ENCODE measurements at places on chromosomes 5 and 9. TPM values are rescaled to one million over a fixed set of nuclear protein-coding genes. Genes with fewer than 3 reads are reported as not detected.

DNA sequence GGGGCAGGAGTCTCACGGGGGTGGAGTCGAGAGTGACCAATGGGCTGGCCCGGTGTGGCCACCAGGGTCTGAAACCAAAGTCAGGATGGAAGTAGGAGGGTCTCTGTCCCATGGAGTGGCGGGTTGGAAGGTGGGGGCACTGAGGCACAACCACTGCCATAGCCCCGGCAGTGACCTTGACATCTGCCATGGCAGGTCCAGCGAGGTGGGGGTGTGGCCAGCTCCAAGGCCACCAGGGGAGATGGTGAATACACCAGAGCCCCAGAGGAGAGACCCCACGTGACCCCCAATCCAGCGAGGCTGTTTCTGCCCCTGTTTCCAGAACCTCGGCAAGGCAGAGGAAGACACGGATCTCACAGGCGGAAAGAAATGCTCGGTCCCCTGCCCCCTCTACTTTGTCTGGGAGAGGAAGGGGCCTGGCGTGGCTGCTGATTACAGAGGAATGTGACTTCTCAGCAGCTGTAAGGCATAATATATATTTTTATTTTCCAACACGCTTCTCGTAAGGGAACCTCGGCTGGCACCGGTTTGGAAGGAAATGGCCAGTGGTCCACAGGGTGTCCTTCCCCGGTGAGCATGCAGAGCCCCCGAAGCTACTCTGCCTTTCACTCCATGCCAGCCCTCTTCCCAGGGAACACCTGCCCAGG, 105.7 kb upstream of the SARDH start:
- DNase-seq: no peak

DNA sequence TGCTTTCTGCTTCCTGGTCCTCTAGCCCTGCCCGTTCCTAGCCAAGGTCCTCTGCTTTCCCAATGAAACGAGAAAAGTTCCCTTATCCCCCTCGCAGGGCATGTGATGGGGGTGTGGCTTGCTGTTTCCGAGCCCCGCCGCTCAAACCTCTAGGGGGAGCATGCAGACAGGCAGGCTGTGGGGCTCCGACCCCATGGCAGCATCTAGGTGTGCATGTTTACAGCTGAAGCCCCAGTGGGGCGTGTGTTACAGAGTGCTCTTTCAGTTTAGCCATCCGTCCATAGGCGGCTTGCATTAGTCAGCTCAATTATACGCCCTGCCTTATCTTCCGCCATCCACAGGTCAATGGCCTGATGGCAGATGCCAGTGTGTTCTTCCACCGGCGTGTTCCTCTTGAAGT, 48.3 kb upstream of the SPATA31E1 start:
- no peak for DNase-seq

DNA sequence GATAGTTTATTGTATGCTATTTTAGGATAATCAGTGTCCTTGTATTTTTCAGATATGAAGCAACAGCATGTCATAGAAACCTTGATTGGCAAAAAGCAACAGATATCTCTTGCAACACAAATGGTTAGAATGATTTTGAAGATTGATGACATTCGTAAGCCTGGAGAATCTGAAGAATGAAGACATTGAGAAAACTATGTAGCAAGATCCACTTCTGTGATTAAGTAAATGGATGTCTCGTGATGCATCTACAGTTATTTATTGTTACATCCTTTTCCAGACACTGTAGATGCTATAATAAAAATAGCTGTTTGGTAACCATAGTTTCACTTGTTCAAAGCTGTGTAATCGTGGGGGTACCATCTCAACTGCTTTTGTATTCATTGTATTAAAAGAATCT, 14.5 kb downstream of the CCT5 start:
- DNase-seq: peak; percentile 38

GRCh38 chr5:113083481-113083880, 106.9 kb downstream of the DCP2 start:
- DNase-seq: no peak

GRCh38 chr5:73654819-73655318, 28.9 kb downstream of the ARHGEF28 start:
- DNase-seq: peak; percentile 21

GRCh38 chr5:77867194-77867691, 91.1 kb upstream of the TBCA start:
- DNase-seq: peak; percentile 12

DNA sequence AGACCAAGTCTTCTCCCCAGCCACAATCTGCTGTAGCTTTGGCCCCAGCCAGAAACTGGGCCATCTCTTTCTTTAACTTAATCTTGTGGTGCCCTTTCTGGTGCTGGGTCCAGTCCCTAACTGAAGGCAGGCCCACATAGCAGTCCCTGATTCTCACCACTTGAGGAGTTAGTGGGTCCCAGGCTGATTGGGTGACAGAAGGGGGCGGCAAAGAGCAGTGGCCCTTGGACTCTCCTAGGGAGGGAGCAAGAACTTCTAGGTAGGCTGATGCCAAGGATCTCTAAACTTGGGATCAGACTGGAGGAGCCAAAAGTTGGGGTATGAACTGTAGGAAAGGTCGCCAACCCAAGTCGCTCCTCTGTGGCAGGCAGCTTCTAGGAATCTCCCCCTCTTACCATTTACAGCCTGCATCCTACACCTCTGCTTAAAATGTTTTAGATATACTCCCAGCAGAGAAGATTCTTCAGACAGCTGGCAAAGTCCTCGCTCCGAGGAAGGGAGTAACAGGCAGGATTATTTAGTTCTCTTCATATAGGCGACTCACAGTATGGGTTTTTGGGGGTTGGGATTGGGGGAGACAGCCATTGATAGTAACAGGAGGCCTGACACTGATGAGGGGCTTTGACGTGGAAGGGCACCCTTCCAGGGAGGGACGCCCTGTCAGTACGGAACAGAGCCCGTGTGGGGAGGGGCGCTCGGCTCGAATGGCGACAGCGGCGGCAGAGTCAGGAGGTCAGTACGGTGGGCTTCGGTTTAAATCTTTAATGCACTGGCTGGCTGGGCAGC, 2.0 kb upstream of the CCL27 start:
- peak; percentile 79 for DNase-seq

- DNase-seq: no peak
These were observed 107.7 kb downstream of the TENT4A start for GRCh38 chr5:6820851-6821479.

DNA sequence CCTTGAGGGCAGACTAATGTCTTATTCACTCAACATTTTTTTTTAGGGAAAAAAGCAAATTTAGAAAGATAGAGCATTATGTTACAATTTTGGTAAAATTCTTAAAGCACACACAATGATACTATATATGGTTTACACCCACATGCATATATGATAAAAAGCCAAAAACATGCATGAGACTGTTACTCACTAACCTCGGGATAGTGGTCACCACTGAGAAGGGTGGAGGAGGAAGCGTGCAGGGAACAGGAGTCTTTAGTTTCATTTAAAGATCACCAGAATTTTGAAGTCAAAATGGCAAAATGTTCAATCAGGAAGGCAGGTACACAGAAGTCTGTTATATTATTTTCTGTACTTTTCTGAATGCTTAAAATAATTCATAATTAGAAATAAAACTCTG, 9.2 kb downstream of the ARL15 start:
- DNase-seq: no peak

DNA sequence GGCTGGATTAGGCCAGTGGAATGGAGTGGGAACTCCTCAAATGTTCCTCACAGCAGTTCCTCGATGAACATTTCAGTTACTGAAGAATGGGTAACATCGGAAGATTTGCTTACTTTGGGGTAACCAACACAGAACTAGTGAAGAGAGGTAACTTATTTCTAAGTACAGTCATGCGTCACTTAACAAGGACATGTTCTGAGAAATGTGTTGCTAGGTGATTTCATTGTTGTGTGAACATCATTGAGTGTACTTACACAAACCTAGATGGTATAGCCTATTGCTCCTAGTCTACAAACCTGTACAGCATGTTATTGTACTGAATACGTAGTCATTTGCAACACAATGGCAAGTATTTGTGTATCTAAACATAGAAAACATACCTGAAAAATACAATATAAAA, 228.3 kb downstream of the MAST4 start:
- no peak for DNase-seq

- no peak for DNase-seq
These were observed 61.4 kb downstream of the ARHGEF28 start for GRCh38 chr5:73687357-73687756.

DNA sequence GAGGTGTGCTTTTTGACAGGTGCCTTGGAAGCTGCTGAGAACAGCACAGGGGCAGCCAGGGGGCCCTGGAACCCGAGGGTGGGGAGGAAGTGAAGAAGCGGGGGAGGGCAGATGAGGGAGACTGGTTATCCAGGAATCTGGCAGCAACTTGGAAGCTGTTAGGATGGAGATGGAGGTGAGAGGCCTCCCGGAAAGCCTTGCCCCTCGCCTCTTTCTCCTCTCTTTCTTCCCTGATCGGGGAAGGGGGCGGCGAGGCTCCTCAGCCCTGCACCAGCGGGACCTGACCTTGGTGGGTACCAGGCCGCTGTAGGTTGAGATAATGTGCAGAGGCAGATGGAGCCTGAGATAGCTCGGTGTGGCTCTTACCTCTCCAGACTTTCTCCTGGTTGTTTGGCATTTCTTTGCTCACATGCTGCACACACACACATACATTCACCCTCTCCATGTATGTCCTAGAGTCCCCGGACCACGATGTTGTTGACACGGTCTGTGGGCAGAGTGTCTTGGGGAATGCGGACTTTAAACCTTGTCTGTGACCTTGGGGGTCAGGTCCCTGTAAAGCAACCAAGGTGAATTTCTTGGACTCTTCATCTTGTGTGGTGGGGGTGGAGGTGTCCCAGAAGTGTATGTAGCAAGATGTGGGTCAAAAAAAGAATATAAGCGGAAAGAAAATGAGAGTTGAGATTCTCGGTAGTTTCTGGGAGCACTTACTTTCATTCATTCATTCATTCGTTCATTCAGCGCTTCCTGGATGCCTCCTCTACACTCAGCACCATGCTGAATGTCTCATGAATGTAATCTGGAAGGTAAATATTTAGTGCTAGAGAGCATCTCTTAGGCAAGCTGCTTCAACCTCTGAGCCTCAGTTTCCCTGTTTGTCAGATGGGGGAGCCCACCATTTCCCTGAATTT, 1.6 kb downstream of the WWC1 start:
- no peak for DNase-seq

GRCh38 chr9:95551406-95551805, 34.6 kb upstream of the PTCH1 start:
- no peak for DNase-seq

DNA sequence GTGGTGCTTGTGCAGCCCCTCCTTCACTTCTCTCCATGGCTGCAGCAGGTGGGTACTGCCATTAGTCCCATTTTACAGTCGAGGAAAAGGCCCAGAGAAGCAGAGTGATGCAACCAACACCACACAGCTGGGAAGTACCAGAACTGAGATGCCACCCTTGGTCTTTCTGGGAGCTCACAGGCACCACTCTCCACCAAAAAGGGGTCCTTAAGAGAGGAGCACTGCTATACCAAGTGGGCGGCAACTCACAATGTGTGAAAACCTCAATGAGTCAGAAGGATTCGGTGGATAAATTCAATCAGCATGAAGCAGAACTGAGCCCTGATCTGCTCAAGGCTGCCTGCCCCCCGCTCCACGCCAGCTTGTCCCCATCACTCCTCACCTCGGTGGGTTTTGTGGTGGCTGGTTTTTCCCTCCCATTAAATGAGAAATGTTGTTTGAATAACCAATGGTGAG, 213.7 kb downstream of the FSTL4 start:
- DNase-seq: no peak

The RICTOR gene
- 18.7 TPM for total RNA-seq

The PRDM12 gene
- total RNA-seq: 0.16 TPM

The CCDC152 gene
- total RNA-seq: 0.69 TPM

The FGF1 gene
- total RNA-seq: 36.4 TPM

The FAXDC2 gene
- total RNA-seq: 6.1 TPM

The TRIO gene
- total RNA-seq: 204 TPM
